ENCODE measurements at places on chromosomes 12 and 14.

- DNase-seq, result peak; percentile 34
Measured at GRCh38 chr12:76790564-76791552, 26.9 kb downstream of the ZDHHC17 start.

DNA sequence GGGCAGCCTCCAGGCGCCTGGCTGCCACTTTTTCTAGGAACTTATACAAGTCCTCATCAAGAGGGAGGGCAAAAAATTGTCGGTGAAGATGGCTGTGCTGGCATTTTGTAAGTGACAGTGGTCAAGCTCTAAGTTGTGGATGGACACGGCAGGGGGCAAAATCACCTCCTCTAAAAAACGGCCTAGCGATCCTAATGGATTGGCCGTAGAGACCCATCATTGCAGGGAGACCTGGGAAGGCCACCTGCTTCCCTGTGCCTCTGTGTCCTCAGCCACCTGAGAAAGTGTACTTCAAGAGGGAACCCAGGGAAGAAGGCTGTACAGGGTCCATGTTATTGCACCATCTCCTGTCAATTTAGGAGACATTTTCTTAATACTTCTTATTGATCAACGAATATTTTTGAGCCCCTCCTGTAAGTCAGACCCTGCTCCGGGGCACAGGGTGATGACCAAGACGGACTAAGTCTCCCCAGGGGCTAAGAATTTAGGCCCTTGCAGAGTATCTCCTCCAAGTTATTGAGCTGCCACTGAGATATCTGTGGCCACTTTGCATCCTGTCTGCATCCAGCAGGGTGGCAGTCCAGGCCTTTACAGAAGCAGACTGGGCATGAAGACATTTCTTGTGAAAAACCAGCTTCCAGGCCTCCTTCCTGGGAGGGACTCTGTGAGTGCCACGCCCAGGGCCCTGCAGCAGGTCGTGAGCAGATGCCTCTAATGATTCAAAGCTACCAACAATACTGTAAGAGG, 40.5 kb downstream of the PSMA6 start:
- peak; percentile 48 for DNase-seq

DNA sequence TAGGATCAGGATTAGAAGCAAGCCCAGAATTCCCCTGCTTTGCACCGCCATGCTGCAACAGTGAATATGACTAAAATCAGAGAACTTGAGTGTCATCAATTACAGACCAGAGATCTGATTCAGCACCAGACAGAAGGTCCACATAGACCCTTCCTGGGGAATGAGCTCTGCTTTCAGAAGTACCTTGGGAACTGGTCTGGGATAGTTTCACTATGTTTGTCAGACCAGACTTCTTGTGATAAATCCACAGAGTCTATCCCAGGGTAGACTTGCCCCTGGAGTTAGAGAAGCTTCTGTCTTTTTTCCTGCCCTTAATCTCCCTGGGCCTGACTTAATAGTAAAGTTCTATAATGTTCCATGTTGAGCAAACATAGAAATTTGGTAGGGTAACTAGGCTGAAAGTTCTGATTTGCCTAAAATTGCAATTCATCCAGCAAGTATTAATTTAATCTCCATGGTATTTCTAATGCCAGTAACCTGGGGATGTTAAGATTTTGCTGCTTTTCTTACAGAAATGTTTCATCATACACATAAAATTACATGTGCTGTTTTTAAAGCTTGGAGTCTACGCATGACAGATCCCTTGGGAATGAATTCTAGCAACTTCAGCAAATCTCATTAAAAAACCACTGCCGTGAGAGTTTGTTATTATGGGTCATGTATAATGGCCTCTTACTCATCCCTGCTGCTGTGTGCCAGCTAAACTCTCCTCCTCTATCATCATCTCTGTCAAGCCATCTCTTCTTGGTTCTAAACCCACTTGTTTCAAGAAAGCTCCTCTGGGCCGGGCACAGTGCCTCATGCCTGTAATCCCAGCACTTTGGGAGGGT, 61.3 kb upstream of the METAP2 start:
- DNase-seq, result no peak

DNA sequence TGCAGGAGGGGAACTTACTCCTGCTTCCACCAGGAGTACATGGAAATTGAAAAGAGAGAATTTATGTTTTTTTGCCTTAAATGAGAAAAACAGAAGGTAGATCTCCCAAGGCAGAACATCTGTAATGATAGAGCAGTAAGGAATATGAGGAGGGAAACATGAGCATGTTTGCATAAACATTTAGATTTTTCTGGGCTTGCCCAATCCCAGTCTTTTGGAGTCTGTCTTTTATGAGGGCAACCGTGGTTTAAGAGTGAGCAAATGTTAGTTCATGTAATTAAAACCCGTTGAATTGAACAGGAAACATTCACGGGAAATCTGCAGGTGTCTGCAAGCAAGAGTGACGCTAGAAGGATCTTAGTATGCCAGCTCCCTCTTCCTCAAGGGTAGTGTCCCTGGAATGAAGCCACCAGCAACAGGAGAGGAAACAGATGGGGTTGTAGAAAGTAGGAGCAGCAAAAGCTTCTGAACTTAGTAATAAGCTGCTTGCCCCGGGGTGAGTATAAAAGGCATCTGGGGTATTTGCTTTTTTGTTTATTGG, 79.3 kb downstream of the ARF6 start:
- DNase-seq, result peak; percentile 5

DNA sequence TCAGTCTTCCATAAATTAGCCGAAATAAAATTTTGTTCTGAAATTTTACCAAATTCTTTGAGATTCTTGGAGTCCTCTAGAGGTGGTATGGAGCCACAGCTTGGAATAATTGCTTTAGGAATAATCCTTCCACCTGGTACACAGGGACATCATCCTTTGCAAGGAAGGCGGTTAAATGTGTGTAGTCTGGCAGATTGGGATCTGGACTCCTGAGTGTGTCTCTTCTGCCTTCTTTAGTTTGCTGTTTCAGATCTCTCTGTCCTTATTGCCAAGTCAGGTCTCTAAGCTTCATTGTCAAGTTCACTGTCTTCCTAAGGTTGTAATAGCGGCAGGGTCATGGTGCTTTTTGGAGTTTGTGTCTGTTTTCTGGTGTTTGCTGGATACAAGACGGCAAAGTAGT, 393.9 kb upstream of the RGS6 start:
- DNase-seq, result no peak

DNA sequence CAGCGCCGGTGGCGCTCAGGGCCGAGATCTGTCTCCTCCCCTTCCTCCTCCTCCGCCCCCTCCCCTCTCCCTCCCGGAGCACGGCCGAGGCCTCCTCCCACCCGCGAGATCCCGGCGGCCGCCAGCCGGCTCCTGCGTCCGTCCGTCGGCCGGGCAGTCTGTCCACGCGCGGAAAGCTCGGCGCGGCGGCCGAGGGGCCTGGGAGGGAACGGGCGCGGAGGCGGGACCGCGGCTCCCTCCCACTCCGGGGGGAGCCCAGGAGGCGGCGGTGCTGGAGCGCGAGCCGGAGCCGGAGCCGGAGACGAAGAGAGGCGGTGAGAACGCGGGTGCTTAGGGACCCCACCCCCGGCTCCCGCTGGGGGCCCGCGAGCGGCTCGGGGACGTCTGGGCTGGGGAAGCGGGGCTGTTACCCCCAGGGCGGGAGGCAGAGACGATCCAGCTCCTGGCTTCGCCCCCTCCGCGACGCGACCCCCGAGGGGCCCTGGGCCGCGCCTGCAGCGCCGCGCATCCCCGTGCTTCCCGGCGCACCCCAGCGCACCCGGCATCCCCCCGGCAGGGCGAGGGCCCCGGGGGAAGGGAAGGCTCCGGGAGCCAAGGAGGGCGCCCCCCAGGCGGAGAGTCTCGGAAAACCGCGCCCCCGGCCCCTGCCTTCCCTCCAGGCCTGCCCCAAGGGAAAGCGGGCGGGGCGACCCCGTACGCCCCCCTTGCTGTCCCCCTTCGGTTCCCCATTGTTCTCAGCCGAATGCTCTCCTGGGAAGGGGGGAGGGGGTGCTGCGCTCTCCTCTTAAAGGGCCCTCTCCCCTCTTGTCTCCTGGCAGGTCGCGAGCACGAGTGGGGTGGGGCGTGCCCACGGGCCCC, at the start of gene DTX1:
Gene DTX1 (plus strand): TSS at position 100 of the 858 bp plus-strand sequence. CDS start 1,463 bp downstream, outside the sequence.
- DNase-seq, result peak; percentile 40

- peak; percentile 67 for DNase-seq
Measured at GRCh38 chr14:68210729-68211299, 391.2 kb downstream of the RAD51B start.

DNA sequence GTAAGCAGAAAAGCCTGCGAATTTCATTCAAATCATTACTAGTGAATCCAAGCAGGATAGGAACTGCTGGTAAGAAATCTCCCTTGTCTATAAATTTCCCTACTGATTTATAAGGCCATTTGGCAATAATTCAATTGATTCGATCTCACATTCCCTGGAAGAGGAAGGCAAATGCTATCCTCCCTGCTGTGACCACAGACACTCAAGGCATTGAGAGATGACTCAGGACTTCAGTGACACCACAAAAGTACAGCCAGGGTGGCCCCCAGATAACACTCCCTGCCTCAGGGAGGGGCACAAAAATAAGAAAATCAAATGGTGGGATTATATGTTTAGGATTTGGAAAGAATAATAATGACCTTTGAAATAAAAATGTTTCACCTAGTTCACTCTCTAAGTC, 162.7 kb downstream of the GRIP1 start:
- no peak for DNase-seq

- DNase-seq, result no peak
Measured at GRCh38 chr12:55658635-55659391, 22.1 kb downstream of the OR10P1 start.

DNA sequence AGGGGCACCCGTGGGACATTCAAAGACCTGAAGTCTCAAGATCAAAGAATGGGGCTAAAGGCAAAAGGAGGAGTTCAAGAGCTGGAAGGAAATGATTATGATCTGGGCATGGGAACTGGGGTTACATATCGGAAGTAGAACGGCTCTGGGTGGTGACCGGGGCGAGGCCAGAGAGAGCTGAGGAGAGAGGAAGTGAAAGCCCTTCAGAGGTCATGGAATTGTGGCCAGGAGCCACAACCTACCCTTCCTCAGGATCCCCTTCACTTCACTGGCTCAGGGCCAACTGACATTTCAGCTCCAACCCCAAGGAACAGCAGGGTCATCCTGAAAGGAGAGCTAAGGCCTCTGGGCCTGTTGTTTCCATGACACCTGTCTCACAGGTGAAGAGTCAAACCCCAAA, 57.8 kb downstream of the GALNT16 start:
- no peak for DNase-seq

DNA sequence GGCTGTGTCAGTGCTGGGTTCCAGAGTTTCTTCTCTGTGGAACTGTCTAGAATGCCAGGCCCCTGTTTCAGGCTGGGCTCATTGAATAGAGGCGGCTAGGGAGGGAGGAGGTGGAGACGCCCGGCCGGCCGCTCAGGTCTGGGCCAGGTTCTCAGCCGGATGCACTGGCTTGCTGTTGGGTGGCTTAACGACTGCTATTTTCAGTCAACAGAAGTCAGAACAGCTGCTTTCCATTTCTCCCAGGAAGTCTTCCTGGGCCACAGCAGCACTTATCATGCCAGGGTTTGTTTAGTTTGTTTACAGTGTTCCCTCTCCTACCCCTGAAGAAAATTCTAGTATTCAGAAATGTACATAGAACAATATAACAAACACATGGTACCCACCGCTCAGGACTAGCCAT, 26.0 kb upstream of the VPS37B start:
- DNase-seq, result no peak

DNA sequence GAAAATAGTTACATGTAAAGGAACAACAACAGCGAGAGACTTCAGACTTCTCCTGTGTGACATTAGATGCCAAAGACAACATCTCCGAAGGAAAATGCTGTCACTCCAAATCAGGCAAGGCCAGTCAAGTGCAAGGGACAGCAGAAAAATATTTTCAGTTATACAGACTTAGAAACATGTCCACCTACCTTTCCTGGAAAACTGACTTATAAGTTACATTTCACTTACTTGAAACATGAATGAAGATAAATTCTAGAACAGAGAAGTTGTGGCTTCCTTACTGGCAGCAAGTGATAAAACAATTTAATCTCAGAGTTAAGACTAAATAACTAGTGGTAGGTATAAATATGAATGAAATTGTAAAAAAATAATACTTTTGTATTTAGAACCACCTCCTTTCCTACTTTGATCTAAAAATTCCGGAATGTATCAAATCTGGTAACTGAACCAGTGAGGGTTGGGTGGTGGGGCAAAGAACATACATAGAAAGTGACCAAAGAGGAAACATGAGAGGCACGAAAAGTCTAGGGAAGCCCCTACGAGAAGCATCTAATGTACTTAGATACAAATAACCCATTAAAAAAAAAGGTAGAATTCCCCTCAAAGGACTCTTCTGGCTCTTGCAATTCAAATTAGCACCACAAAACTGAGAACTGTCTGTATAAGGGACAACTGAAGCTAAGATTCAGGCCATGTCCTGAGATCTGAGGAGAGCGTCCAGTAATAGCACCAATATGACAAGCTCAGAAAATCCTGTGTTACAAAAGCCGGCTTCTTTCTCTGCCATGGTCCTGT, 21.2 kb downstream of the MTHFD1 start:
- DNase-seq, result no peak

DNA sequence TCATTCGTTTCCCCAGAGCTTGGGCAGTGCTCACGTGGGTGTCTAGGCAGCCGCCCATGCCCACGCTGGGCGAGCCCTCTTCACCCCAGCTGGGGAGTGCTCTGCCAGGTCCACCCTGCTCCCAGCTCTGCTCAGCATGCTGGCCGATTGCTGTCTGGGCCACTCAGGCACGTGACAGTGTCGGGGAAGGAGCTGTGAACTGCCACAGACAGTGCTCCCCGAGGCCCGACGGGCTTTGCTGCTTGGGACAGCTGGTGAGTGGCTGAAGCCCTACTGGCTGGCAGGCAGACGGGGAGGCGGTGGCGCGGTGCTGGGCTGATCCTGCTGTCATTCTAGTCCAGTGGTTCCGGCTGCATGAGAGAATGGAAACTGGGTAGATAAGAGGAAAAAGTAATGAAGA, 15.8 kb downstream of the NOC4L start:
- no peak for DNase-seq

- no peak for DNase-seq
Measured at GRCh38 chr14:71247106-71247505, 339.8 kb downstream of the PCNX1 start.

DNA sequence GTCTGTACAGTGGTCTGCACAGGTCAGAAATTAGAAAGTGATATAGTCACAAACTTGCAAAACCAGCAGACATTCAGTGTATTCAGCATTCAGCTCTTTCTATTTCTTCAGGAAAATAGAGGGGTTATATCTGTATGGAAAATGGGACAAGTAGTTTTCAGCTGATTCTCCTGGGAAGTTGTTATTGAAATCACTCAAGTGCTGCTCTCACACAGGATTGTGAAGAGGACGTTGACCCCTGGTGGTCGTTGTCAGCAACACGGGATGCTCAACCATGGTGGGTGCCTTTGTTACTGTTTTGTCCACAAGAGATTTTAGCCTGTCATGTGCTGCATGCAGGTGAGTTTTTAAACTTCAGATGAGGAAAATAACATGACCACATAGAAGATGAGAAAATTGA, 981.8 kb downstream of the TMEM121 start:
- no peak for DNase-seq

GRCh38 chr14:59313144-59313651, 124.7 kb downstream of the DAAM1 start:
- no peak for DNase-seq

GRCh38 chr12:3842517-3842916, 30.7 kb downstream of the PARP11 start:
- DNase-seq, result no peak

- DNase-seq, result no peak
Measured at GRCh38 chr12:31466768-31467167, 124.2 kb downstream of the DENND5B start.
